ENCODE measurements at places on chromosomes 3 and 15.

DNA sequence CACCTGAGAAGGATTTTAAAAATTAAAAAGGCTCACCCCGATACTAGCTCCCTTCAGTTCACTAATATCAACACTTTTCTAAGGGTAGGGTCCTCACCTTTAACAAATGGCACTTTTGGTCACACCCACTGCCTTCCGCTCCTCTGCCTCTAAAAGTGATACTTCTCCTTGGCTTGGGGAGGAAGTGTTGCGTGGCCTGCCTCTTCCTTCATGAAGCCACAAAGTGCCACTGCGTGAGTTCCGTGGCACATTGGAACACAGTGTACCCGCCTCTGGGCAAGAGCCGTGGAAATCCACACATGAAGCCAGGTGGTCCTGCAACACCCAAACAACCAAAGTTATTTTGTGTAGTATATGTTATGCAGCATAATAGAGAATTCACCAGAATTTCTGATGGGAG, 3.9 kb downstream of the B4GALT4 start:
- no peak for DNase-seq

- peak; percentile 5 for DNase-seq
Measured at GRCh38 chr15:62067448-62068044, 769 bp downstream of the C2CD4A start.

DNA sequence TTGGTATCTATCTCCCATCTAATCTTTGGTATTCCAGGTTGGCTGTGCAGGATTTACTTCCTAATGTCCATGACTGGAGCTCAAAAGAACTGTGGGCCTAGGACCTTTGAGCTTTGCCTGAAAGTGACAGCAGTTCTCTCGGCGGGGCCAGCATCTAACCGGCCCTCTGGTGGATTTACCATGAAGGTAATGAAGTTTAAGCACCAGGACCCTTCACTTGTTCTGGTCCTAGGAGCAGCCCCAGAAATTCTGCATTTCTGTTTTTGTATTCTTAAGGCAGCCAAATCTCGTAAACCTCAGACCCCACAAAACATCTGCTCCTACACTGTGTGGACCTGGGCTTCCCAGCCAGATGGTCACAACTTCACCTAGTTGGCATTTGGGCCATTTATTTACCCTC, 13.0 kb downstream of the CALML4 start:
- DNase-seq, result no peak

- no peak for DNase-seq
Measured at GRCh38 chr3:169886671-169887070, 16.9 kb upstream of the LRRC31 start.

DNA sequence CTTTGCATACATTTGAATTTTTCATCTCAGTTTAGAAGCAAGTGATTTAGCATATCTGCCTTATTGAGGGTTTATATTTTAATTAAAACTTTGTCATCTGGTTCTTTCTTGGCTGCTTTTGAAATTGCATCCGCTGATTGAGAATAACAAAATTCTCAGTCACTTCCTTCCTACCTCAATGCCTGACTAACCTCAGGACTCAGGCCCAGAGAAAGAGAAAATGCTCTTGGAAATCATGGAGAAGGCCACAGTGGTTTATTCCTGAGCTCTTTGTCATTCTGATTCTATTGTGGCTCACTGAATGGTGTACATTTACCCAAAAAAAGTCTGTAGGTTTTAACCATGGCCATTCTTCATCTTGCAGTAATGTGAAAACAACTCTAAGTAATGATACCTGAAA, 533.9 kb downstream of the TBL1XR1 start:
- DNase-seq, result no peak

- DNase-seq, result no peak
Measured at GRCh38 chr3:117172426-117172825, 462.8 kb downstream of the TUSC7 start.

DNA sequence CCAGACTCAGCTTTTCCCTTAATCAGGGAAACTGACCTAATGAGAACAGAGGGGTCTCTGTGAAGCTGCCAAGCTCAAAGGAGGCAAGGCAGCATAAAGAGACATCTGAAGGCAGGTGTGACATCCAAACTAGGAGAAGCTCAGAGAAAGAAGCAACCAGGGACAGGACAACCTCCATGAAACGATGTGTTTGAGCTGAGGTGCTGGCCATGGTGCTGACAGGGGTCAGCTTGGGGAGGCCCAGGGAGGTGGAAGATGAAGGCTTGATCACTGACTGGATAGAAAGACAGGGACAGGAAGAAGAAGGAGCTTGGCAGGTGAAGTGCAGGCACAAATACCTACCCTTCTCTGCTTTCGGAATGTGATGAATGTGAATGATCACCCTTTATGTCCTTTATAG, 179.5 kb upstream of the NSMCE3 start:
- DNase-seq, result no peak

DNA sequence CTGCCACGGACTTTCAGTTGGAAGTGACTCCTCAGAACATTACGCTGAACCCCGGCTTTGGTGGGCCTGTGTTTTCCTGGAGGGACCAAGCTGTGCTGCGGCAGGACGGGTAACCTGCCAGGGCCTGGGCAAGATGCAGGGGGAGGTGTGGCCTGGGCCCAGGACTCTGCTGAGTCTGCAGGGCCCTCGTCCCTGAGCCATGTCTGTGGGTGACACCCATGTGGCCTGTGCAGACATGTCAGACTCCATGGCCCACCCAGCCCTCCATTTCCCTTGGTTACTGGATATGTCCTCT, 4.9 kb upstream of the ITIH3 start:
- DNase-seq, result no peak

GRCh38 chr3:146640955-146641867, 36.1 kb upstream of the PLSCR5 start:
- DNase-seq, result no peak

DNA sequence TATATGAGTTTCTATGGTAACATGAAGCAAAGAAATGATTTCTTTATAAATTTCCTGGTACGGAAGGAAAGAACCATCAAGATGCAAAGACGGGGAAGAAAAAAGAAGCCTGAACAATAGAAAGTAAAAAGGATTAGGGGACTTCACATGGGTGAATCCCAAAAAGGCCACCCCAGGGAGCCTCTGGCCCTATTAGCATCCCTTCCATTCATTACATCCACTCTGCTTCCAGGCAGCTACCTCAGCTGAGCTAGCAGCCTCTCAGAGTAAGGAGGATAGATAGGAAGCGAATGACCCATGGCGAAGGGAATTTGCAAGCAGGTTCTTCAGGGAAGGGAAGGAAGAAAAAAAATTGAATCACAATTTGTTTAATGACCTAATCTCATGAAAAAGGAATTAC, 81.6 kb downstream of the GABRB3 start:
- DNase-seq, result no peak

DNA sequence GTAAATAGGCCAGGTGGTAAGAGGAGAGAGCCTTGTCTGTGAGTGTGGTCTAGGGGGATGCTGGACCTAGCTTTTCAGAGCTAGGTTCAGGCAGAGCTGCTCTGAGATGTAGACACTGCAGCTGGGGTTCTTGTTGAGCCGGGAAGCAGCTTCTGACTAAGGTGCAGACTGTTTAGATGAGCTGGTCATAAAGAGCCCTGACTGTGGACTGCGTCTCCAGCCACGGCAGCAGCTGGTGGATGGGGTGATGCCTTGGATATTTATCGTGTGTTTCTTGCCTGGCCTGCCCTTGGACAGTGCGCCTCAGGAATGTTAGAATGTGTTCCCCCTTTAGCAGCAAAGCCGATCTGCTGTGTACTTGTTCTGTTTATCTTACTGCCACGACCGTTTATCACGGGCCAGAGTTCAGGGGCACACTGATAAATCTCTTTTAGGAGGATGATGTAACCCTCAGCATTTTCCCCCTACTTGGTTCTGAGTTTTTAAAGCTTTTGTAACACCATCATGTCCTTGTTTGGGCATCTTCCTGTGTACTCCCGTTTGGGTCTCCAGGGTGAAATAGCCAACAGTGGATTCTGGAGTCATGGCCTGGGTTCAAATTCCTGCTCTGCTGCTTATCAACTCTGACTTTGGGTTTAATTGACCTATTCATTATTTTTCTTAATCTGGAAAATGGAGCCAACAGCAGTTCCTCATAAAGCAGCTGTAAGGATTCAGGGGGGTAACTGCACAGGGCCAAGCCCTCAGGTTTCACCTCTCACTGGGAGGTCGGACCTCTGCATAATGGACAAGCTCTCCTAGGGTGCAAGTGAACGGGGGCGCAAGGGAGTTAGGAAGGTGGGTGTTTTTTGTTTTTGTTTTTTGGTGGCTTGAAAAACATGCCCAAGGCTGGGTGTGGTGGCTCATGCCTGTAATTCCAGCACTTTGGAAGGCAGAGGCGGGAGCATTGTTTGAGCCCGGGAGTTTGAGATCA, 51.4 kb downstream of the FLNB start:
- DNase-seq, result no peak

DNA sequence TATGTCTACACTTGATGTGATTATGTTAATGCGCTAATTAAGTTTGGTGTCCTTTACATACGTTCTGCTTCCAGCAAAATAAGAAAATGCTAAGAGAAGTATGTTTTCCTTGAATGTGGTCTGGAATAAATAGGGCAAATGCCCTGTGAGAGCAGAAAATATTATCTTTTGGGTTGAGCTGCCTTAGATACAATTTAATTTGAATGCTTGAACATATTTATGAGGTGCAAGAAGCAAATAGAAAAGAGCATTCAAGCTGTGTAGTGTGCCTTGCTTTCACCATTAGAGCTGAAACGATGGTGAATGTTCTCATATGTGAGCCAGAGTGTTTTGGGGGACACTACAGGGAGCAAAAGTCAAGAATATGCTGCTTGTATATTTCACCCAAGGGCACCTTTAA, 15.9 kb upstream of the ARNT2 start:
- DNase-seq, result no peak

DNA sequence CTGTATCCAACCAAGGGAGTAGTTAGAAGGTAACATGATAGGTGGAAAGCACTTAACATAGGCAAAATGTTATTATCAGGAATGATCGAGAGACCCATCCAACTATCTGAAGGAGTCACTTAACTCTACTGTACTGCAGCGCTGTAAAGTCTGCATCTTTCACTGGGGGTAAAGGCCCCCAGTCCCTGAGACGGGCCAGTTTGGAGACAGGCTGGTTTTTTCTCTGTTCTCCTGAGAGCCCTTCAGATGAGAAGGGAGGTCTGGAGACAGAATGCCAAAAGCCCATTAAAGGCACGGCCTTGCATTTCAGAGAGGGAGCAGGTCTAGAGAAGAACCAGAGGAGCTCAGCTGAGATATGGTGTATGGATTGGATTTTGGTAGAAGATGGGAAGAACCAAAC, 71.3 kb upstream of the CGNL1 start:
- no peak for DNase-seq

DNA sequence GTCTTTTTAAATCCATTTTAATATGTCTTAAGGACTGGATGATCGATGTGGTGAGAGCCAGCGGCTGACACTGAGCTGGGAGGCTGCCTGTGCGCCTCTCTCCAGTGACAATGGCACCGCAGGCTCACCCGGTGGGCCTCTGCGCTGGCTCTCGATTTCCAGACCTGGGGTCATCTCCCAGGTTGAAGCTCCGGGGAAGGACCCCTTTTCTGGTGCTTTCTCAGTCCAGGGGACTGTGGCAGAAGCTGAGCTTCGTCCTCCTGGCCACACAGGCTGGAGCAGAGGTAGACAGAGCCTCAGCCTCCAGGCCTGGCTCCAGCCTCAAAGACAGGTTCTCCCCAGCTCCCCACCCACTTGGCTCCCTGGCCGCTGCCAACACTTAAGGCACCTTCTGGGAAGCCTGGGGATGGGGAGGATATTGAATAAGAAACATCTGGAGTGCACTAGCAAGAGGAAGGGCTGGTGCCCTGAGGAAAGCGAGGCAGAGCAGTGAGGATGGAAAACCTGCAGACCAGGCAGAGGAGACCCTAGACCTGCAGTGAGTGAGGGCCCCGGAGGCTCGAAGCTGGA, 154.2 kb upstream of the SMAD3 start:
- no peak for DNase-seq

DNA sequence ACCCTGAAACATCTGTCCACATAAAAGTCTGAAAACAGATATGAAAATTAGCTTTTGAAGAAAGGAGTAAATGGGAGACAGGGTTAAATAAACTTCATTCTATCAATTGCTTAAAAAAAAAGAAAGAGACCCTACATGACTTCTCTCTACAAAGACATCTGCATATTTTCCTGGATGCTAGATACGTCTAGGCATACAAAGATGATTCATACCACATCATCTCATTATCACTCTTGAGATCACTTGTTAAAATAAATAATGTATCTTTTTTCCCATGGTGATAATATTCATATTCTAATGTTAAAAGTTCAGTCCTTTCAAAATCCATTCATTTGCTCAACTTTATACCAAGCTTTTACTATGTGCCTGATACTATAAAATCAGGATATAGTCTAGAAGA, 295.8 kb downstream of the MAGI1 start:
- DNase-seq, result no peak
